ENCODE measurements at places on chromosomes 11 and 22.

- DNase-seq, result no peak
Measured at GRCh38 chr11:33387996-33388395, 130.8 kb downstream of the HIPK3 start.

DNA sequence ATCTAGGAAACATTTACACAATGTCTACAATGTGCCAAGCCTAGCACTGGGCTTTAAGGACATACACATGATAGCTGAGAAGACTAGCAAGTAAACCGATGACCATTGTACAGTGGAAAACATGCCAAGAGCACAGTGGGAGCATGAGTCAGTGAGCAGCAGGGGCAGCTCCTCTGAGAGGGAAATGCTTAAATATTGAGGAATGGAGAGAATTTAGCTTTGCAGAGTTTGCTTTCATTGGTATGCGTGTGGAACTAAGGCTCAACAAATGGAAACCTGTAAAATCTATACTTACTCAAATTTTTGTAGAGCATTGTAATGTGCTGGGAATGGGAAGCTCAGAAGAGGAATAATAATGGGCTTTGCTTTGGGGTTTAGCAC, 282.3 kb downstream of the ST3GAL4 start:
- DNase-seq, result no peak

DNA sequence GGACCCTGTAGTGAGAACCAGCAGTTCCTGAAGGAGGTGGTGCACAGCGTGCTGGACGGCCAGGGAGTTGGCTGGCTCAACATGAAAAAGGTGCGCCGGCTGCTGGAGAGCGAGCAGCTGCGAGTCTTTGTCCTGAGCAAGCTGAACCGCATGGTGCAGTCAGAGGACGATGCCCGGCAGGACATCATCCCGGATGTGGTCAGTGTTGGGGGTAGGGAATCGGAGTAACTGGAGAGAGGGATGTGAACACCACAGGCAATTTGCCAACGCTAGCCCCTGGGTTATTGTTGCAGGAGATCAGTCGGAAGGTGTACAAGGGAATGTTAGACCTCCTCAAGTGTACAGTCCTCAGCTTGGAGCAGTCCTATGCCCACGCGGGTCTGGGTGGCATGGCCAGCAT, 19.9 kb downstream of the MADD start:
- DNase-seq, result no peak

- no peak for DNase-seq
Measured at GRCh38 chr11:126408901-126409619, 53.6 kb downstream of the ST3GAL4 start.

DNA sequence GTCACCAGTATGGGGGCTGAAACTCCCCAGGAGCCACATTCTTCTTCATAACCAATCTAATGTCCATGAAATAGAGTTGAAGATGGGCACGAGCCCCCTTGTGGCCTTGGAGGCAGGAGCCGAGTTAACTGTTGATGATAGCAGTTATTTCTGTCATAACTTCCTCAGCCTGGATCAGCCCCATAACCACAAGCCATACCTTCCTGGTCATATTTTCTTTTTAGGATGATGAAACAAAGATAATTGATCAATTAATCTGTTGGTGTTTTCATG, 65.0 kb upstream of the TTC12 start:
- no peak for DNase-seq

- DNase-seq, result no peak
Measured at GRCh38 chr11:120271672-120272071, 31.7 kb downstream of the POU2F3 start.

DNA sequence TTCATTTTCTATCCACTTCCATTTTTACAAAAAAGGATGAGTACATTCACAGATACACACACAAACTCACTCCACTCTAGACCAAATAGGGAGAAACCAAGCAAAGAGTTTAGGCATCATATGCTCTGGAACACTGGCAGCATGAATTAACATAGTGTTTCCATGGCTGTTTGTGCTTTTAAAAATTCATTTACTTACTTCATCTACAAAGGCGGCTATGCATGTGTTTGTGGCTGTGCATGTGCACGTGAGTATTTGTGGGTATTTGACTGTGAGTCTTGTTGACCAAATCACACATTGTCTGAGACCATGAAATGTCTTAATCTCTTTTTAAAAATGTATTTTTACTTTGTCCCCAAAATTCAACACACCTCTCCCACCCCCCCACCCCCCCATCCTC, 203.0 kb upstream of the SESN3 start:
- no peak for DNase-seq

- DNase-seq, result no peak
Measured at GRCh38 chr22:23715806-23716375, 25.1 kb downstream of the RGL4 start.

DNA sequence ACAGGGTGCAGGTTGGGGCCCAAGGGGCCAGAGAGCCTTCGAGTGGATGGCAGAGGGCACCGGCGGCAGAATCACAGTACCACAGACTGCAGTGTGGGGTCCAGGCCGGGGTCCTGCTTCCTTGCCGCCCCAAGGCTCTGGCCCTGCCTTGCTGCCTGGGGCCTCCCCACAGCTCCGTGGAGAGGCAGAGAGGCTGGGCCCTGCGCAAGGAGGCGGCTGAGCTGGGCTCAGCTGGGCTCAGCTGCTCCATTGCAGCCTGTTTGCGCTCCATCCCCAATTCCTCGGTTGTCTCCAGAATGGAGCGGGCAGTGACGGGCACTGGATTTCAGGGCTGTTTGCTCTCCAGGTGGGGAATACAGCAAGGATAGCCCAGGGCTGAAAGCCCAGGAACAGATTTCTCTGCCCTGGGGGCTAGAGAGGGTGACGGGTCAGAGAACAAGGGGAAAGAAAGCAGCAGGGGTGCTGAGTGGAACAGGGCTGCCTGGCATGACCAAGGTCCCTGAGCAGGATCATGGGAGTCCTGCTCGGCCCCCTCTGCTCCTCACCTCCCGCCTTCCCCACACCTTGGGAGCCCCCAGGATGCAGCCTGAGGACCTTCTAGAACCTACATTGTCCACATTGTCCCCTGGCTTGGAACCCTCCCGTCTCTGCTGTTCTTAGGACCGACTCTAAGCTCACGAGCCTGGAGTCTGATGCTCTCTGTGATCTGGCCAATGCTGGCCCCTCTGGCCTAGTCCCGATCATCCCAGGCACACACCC, 18.9 kb downstream of the MRGPRG start:
- DNase-seq, result no peak

DNA sequence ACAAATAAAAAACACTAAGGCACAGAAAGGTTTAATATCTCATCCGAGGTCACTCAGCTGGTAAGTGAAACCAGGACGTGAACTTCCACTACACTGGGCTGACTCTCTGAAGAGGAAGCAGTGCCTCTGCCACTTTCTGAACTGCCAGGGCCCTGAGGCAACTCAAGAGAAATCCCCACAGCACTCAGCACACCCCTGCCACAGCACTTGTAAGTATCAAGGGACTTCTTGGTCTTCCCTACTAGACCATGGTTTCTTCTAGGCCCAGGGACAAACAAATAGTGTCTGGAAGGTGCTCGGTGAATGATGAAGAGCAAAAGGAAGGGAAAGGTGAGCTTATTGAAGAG, 49.7 kb downstream of the RPL27A start:
- DNase-seq, result no peak
